Inflammatory macrophage treated with lipopolysaccharide for 1 hour (primary cell): ENCODE measurements at places on chromosomes 11 and 22.

DNA sequence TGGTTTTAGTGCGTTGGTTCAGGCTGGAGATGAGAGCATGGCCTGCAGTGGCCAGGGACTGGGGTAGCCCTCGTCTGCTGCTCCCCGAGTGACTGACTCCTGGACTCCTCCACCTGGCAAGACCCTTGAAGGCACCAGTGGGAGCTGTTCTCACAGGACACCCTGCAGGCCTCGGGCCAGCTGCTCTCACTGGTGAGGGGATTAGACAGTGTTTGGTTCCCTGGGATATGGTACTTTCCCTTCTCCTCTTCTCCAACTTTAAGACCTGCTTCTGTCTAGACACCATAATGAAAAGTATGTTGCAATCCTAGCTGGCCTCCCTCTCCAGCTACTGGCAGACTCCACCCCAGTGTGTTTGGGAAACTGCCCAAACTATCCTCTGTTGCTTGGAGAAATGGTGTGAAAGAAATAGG lies 168.8 kb upstream of the CADM1 start:
- no peak for DNase-seq

DNA sequence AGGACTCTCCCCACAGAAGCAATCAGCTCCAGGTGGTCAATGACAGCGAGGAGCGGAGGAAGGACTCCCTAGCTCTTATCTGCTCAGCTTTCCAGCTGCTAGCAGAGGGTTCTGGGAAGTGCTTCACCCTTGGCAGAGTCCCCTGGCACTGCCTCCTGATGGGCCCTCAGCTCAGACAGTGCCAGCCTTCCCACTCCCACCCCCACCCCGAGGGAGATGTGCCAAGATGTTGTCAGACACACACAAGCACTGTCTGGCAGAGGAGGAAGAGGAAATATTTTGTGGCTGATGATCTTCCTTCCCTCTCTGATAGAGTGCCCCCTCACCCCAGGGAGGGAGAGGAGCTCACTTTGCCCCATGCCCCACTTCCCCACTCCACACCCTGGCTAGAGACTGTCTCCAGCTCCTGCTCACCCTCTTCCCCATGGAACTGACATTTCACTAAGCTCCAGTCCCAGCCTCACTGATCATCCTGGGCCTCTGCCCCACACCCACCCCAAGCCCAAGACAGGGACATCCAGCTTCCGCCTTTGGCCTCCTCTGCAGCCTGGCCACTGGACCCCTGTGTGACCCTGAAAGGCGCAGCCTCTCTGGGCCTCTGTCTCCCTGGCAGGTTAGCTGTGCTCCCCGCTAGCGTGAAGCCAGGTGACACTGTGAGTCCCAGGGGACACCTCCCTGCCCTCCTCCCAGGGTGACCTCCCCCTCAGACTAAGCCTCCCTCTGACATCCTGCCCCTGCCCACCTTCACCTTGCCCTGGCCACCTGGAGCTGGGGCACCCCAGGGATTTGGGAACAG lies 44.5 kb downstream of the SLCO2B1 start:
- peak; percentile 53 for DNase-seq

- no peak for DNase-seq
Observed at GRCh38 chr11:126481303-126481680, 125.8 kb downstream of the ST3GAL4 start.

GRCh38 chr11:59025097-59025496 lies 61.0 kb upstream of the GLYATL1B start:
- DNase-seq: no peak

GRCh38 chr11:109957601-109958000 lies 135.6 kb upstream of the ZC3H12C start:
- DNase-seq: no peak

DNA sequence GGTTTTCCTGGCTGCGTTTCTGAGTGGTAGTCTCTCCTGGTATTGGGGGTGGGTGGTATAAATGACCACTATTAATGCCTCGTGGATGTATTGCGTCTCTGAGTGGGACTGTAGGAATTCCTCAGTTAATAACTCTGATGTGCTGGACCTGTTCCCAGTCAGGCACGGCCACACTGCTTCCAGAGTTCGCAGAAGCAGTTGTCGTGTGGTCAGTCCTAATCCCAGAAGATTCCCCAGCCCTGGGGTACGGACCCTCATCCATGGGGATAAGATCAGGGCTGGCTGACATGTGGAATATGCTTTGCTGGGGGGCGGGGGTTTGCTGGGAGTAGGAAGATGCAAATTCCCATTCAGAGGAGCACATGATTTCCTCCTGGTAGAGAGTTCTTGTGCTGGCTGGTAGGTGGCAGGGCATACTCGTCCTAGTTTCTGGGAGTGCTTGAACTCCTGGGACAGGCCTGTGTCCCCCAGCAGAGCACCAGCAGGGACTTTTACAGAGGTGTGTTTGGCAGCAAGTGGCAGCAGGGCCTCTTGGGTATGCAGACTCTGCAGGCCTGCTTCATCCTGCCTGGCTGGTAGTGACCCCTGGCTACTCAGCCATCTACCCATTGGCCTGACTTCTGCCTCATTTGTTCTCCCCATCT lies 157.4 kb downstream of the NAV2 start:
- no peak for DNase-seq

DNA sequence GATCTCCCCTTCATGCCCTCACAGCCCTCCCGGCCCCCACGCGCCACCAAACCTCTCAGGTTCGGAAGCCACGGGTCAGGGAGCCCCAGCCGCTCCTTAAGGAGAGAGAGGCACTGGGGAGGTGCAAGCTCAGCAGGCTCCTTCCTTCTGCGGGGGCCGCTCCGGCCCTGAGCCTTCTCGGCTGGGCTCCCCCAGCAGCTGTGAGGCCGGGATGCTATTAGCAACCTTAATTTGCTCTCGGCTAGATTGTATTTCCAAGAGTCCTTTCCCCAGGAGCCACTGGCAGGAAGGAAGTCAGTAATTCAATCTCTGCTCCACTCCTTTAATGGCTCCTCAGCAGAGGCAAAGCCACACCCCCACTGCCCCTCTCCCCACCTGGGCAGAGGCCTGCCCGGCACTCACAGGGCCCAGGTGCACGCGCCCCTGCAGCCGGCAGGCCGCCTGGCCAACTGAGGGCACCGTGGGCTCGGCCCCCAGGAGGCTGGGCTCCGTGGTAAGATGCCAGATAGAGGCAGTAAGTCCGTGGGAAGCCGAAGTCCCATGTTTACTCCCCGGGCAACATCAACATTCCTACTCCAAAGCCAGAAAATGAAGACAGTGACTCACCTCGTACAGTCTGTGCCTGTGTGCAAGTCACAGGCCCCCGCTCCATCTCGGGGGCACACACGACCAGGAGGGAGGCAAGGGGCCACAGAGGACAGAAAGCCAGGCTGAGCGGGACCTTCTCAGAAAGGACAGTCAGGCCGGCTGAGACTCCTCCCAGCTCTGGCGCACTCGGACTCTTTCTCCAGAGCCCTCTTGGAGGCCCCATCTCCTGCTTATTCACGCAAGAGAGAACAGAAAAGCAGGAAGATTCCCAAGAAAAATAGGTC lies 5.2 kb downstream of the IGSF9B start:
- DNase-seq: no peak

GRCh38 chr22:37121887-37122591 lies 12.5 kb upstream of the TMPRSS6 start:
- no peak for DNase-seq

GRCh38 chr22:40594924-40595323 lies 41.6 kb downstream of the MRTFA start:
- DNase-seq: no peak

DNA sequence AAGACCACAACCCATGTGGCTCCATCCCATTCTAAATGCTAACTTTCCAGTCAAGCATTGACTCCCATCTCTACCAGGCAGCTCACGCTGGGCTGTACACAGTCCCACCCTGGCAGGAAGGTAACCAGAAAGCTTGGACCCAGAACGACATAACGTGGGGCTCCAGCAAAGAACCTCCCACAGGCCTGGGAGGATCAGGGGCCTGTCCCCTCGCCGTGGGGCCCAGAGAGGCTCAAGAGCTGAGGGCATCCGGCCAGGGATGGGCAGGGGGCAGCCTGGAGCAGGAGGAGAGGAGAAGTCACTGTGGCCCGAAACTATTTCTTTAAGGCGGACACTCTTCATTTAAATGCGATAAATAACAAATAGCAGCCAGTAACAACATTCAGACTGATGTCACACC lies 169.9 kb downstream of the SHANK2 start:
- no peak for DNase-seq

GRCh38 chr11:63970902-63971301 lies 3.5 kb upstream of the COX8A start:
- peak; percentile 42 for DNase-seq

DNA sequence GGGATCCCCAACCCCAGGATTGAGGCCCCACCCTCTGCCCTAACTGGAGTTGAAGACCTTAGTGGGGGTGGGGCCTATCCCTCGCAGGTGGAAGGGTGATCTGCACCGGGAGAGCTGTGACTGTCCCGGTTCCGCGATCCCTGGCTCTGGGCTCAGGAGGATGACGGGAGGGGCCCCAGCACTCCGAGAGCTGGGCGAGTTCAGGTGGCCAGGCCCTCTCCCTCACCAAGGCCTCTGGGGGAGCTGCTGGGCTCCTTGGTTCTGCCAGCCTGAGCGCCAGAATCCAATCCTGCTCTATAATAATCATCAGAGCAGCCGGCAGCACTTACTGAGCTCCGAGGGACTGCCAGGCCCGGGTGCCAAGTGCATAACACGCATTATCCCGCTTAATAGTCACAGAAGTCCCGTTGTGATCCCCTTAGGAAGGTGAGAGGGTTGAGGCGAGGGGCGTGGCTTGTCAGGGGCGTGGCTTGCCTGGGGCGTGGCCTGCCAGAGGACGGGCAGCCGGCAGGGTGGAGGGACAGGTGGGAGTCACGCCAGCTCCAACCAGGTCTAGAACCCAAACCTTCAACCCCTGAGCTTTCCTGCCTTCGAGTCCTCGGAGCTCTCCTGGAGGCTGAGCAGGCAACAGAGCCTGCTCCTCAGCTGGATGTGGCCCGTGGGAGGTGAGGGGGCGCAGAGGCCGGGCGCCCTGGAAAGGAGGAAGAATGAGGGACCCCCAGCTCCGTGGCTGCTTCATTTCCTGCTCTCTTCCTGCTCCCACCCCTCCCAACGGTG lies 7.3 kb upstream of the SYT7 start:
- peak; percentile 12 for DNase-seq

DNA sequence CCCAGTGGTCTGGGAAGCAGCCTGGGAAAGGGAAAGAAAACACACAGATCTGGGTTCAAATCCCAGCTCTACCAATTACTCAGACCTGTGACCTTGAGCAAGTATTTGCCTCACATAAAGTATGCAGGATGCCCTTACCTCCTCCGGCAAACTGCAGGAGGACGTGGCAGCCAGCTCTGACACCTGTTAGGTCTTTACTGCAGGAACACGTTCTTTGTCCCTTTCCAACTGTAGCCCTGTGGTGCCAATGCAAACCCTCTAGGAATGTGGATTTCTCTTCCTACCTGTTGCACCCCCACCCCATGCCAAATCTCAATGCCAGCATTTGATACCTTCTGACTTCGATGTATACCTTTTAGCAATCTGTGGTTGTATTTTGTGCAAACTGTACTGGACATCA lies 6.0 kb downstream of the CPT1A start:
- DNase-seq: no peak

DNA sequence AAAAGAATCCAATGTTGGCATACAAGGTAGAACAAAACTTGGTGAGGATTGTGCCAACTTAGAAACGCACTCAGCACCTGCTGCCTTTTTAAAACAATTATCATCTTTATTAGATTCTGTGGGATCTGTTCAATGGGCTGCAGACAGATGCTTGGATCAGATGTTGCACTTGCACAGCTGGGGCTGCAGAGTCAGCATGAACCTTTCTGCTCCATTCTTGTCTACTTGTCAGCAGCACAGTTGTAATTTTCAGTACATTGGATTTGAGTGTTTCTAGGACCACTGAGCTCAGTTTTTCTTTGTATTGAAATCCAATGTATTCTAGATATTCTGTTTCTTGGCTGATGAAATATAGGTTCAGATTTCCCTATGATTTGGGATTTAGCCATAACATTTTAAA lies 164.5 kb downstream of the LUZP2 start:
- no peak for DNase-seq

GRCh38 chr11:635945-636510 lies 1.0 kb upstream of the DRD4 start:
- DNase-seq: no peak
